H1 (cell line): ENCODE measurements at places on chromosomes 2 and 18. TPM values are rescaled to one million over a fixed set of nuclear protein-coding genes. Genes with fewer than 3 reads are reported as not detected.

GRCh38 chr2:29834624-29835023, 86.8 kb downstream of the ALK start:
- no peak overlapping the region for H3K27ac ChIP-seq
- no peak for DNase-seq
- no peaks in the 10 kb centered on the region for H3K36me3 ChIP-seq
- H3K4me1 ChIP-seq, result no peaks in the 10 kb centered on the region
- H3K4me3 ChIP-seq, result no peak overlapping the region

ATP5F1A gene
- total RNA-seq, result 669 and 685 TPM in 2 replicates

DOK6 gene
- 0.50 and 0.75 TPM in 2 replicates for total RNA-seq

DNA sequence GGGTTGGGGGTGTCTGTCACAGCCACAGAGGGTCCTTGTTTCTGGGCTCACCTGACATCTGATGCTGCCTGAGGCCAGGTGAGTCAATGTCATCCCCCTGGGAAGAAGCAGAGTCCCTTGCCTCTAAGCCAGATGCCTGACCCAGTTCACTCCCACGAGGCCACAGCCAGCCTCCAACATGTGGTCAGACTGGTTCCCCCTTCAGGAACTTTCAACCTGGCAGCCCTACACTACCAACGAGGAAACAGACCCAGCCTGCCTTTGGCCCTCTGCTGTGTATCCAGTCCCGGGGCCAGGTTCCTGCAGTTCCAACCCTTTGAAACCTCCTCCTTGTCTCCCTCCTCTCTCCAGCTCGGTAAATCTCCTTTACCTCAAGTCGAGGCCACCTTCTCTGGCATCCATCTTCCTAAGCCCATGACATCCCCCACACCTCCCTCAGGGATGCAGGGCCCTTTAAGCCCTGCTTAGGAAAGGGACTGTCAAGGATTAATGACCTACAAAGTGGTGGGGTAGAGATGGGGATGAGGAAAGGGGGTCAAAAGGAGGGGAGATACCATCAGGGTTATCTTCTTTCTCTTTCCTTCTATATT, 49.2 kb upstream of the SMAD2 start:
- no peak overlapping the region for H3K4me3 ChIP-seq
- H3K27ac ChIP-seq, result no peak overlapping the region
- no peaks in the 10 kb centered on the region for H3K36me3 ChIP-seq
- H3K27me3 ChIP-seq, result no peaks in the 10 kb centered on the region

- no peaks in the 10 kb centered on the region for H3K36me3 ChIP-seq
- DNase-seq, result no peak
- no peak overlapping the region for H3K4me3 ChIP-seq
- H3K27ac ChIP-seq, result no peak overlapping the region
- no peaks in the 10 kb centered on the region for H3K27me3 ChIP-seq
Measured at GRCh38 chr2:191701696-191702095, 23.8 kb downstream of the NABP1 start.

DNA sequence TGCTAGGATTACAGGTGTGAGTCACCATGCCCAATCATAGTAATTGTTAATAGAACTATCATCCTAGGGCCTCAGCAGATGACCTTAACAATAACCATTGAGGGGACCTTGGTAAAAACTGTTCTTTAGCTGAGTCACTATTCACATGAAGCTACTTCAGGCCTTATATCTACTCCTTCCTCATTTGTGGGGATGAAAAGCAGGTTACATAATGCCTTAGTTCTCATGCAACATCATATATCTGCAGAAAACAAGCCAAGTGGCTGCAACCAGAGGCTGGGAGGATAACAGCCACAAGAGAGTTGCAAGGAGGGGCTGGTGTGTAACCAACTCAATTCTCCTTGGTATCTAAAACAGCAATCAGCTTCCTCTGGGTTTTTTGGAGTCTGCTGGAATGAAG, 445.4 kb downstream of the NBAS start:
- H3K4me3 ChIP-seq, result no peak overlapping the region
- no peaks in the 10 kb centered on the region for H3K36me3 ChIP-seq
- DNase-seq, result no peak
- H3K27me3 ChIP-seq, result no peaks in the 10 kb centered on the region

GRCh38 chr2:60000686-60001085, 552.8 kb downstream of the BCL11A start:
- no peaks in the 10 kb centered on the region for H3K36me3 ChIP-seq
- no peaks in the 10 kb centered on the region for H3K27me3 ChIP-seq
- H3K4me3 ChIP-seq, result no peak overlapping the region
